Iris pigment epithelial cell (primary cell): ENCODE measurements at places on chromosomes 16 and 17.
A peak's percentile ranks its signal among the peaks of the same experiment; 100 is the strongest.

DNA sequence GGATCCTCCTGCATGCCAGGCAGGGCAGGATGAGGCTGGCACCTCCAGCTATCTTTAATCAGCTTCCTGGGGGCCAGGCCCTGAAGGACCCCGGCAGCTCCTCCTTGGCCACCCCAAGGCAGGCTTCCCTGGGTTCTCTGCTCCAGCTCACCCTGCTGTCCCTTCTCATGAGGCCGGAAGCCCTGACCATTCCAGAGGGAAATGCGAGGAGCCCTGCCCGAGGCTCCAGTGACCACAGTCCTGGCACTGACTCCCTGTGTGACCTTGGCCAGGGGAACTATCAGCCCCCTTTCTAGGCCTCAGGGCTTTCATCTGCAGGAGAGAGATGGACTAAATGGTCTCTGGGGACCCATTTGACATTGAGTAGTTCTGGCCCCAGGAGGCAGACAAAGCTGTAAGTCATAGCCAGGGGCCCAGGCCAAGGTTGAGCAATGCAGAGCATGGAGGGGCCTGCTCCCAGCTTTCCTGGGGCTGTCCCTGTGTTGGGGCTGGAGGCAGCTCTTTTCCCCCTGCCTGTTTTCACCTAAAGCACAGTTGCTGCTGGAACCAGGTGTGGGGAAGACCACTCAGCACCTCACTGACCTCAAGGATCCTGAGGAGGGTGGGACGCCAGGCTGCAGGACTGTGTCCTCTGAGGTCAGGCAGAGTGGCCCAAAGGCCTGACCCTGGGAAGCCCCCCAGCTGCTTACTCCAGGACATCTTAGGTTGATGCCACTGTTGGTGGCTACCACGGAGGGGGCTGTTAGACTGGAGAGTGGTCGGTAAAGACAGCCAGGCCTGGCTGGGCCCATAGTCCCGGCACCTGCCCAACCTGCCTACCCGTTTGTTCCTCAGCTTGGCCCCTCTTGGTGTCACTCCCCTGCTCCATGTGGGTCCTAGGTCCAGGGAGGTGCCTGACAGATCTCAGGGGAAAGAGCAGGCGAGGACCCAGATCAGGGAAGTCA, 8.1 kb downstream of the KCNH6 start:
- no peak for DNase-seq

GRCh38 chr17:69516911-69517310, 102.4 kb downstream of the MAP2K6 start:
- DNase-seq: no peak

- peak; percentile 88 for DNase-seq
These were observed 29.4 kb upstream of the BAHCC1 start for GRCh38 chr17:81365601-81366585.

GRCh38 chr17:10633738-10634379, 23.2 kb downstream of the MYH3 start:
- no peak for DNase-seq

DNA sequence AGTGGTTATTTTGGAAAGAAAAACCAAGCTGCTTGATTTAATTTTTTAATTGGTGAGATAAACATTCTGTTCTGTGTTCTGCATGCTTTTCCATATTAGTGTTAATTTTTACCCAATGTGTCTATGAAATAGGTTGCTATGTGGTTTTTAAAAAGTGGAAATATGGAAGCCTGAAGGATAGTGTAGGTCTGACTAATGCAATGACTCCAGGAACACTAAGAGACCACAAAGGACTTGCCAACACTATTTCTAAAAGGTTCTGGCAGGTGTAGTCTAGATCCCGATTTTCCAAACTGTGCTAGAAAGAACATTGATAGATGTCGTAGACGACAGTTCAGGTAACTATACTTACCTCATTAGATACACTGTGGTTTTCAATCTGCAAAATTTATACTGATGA, 877.4 kb upstream of the GOT2 start:
- no peak for DNase-seq

DNA sequence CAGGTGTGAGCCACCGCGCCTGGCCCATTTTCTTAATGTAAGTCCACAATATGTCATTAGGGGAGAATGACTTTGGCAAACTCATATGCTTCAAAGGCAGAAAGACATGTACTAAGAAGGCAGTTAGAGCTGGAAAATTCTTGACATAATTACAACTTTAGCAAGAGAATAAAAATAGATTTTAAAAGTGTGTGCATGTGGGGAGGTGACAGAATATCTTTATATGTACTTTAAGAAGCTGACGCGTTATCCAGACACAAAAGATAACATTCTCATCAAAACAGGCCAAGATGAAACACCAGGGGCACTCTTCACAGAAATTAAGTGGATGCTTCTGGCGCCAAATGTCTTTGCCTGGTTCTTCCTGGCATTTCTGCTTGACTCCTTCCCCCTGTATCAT, 28.2 kb downstream of the GJC1 start:
- no peak for DNase-seq

DNA sequence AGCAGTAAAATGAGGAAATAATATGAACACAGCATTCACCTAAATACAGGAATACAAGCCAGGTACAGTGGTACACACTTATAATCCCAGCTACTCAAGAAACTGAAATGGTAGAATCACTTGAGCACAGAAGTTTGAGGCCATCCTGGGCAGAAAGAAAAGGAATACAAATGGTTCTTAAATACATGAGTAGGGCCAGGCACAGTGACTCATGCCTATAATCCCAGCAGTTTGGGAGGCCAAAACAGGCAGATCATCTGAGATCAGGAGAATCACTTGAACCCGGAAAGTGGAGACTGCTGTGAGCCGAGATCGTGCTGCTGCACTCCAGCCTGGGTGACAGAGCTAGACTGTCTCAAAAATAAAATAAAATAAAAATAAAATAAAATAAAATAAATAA, 23.0 kb upstream of the SMG8 start:
- DNase-seq: peak; percentile 39

- DNase-seq: no peak
These were observed 13.0 kb downstream of the PITPNC1 start for GRCh38 chr17:67390006-67390645.

DNA sequence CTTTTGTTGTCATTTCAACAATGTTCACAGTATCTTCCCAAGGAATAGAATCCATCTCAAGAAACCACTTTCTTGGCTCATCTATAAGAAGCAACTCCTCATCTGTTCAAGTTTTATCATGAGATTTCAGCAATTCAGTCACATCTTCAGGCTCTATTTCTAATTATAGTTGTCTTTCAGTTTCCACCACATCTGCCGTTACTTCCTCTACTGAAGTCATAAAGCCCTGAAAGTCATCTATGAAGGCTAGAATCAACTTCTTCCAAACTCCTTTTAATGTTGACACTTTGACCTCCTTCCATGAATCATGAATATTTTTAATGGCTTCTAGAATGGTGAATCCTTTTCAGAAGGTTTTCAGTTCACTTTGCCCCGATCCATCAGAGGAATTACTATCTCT, 102.1 kb downstream of the CDH13 start:
- DNase-seq: no peak

DNA sequence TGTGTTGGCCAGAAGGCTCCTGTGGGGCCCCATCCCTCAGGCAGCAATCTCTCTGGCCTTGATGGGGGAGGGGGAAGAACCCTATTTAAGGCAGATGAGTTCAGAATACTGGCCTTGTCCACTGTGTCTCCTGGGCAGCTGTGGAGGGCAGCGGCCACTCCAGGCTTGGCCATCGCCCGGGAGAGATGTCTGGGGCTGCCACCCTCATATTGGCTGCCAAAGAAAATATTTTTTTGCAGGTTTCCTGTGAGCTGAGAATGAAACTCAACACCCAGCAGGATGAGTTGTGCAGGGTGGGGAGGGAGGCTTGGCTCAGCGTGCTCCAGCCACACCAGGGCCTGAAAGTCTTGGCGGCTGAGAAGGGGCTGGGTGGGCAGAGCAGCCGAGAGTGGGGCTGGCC, 14.4 kb upstream of the TIMP2 start:
- DNase-seq: peak; percentile 72

- peak; percentile 56 for DNase-seq
These were observed 5.5 kb upstream of the RHBDF2 start for GRCh38 chr17:76506408-76507345.

DNA sequence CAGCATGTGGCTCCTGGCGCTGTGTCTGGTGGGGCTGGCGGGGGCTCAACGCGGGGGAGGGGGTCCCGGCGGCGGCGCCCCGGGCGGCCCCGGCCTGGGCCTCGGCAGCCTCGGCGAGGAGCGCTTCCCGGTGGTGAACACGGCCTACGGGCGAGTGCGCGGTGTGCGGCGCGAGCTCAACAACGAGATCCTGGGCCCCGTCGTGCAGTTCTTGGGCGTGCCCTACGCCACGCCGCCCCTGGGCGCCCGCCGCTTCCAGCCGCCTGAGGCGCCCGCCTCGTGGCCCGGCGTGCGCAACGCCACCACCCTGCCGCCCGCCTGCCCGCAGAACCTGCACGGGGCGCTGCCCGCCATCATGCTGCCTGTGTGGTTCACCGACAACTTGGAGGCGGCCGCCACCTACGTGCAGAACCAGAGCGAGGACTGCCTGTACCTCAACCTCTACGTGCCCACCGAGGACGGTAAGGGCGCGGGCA, 645 bp downstream of the NLGN2 start:
- DNase-seq: no peak

- peak; percentile 9 for DNase-seq
These were observed 25.1 kb downstream of the C16orf54 start for GRCh38 chr16:29720703-29721102.

DNA sequence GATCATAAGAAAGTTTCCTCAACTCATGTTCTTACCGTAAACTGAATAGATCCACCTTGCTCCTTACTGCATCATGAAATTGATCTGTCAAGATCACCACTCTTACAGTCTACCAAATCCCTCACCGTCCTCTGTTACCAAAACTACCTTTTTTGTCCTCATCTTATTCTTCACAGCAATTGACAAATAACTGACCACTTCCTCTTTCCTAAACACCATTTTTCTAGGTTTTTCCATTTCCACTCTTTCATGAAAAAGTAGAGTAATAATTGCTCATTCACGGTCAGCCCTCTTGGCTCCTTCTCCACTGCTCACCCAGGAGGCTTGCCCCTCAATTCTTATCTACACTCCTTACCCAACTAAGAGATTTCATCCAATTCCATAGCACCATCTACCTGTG, 44.9 kb downstream of the ABCA5 start:
- DNase-seq: no peak

GRCh38 chr16:89564476-89565255, 4.2 kb downstream of the RPL13 start:
- no peak for DNase-seq

DNA sequence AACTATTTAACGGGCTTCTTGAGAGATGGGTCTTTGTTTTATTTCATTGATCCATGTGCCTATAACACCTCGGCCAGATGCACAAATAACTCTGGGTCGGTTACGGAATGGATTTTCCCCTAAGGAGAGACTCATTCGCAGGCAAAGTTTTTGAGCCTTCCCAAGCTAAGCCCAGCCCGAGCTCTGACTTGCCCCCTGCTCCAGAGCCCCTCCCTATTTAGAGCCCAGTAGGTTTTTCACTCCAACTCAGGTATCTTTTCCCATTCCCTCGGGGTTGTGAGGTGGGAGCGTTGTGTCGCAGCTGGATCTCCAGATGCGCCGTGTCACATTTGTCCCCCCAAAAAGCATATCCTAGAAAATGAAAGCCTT, 812 bp upstream of the MYOCD start:
- DNase-seq: no peak

DNA sequence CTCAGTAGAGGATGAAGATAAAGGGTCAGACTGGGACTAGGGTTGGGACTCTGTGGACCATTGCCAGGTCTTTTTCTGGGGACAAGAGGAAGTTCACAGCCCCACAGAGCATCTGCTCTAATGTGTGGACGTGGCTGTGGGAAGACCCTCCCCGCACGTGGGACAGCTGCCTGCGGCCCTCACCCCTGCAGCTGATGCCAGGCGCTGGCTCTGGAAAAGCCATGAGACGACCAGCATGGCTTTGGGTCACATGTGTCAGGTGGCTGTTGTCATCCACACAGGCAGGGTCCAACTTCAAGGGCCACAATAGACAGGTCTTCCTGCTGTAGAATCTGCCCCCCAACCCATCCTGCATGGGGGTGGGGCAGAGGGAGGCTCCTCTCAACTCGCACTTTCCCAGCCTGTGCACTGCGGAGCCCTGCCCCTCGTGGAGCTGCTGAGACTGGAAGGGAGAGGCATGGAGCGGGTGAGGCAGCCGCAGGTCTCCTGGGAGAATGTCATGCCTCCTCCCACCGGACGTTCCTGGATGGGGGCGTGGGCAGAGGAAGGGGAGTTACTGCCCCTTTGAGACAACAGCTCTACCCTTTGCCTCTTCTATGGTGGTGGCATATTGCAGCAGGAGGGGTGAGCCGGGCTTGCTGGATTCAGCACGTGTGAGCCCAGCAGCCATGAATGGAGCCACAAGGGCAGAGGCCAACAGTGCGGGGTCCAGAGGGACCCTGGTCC, 53.4 kb downstream of the PIMREG start:
- DNase-seq: no peak

- no peak for DNase-seq
These were observed 447.9 kb downstream of the HAPSTR1 start for GRCh38 chr16:9539346-9539745.

DNA sequence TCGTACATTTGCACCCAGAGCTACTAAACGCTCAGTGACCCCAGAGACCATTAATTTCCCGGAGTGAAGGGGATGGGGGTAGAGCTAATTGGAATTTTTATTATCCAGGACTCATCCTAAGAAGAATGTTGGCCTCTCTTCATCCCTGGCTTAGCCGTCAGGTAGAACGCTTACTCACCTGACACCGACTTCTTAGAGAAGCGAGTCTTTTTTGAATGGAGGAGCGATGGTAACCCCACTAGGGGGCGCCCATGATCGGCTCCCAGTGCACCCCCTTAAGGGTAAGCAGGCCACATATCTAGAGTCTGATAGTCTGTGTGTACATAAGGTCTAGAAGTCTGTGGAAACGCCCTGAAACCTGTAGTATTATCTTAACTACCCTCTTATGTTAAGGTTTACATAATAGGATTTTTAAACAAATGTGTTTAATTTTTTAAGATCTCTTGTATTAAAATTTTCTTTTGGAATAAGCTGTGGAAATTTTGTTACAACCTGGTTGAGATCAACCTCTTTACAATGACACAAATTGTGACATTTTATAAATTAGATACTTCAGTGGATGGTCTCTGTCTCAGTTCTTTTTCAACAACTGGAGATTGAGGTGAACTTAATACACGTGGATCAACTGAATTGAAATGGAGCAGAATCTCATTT, 229.8 kb downstream of the CPPED1 start:
- DNase-seq: peak; percentile 50

GRCh38 chr16:442976-443375, 17.5 kb downstream of the RAB11FIP3 start:
- DNase-seq: peak; percentile 30

DNA sequence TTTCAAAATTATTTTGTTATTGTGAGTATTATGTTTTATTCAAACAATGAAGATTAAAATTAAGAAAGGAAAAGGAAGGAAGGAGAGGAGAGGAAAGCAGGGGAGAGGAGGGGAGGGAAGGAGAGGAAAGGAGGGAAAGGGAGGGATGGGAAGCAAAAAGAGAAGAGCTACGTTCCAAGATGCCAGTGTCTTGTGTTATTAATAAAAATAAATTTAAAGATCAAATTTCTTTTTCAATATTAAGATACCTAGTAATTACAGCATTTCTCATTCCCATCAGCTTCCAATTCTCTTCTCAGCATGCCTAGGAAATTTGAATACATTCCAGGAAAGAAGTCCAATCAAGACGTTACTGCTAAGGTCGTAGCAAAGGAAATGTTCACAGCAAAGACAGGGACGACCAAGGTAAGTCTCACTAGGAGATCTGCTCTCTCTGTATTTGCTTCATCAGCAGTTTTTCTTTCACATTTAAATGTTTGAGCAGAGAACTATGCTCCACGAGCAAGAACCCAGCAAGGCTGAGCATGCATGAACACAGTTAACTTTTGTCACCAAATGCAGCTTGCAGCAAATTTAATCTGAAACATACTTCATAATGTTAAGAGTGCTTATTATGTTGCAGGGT, 63.3 kb upstream of the HLF start:
- DNase-seq: no peak
